Epithelial cell of proximal tubule (primary cell): ENCODE measurements at places on chromosomes 3 and 15.
A peak's percentile ranks its signal among the peaks of the same experiment; 100 is the strongest.

- DNase-seq = no peak
Measured at GRCh38 chr15:80982205-80982604, 7.4 kb downstream of the MESD start.

DNA sequence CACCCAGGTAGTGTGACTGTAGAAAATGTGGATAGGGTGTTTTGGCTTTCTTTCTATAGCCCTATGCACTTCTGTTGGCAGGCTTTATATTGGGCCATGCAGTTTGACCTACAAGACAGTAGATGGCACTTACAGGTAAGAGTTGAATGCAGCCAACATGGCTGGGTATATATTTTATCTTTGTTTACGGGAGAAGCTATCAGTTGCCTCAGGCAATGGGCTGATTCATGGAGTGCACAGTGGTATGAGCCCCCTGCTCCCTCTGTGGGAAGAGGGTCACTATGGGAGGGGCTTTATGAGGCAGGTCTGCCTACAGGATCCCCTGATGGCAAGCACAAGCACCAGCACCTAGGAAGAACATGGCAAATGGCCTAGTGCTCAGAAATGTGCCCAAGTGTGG, 301.2 kb upstream of the CDIN1 start:
- no peak for DNase-seq

- no peak for DNase-seq
Measured at GRCh38 chr3:31077826-31078225, 183.4 kb upstream of the GADL1 start.

GRCh38 chr15:50148362-50148963, 29.4 kb upstream of the ATP8B4 start:
- no peak for DNase-seq

- no peak for DNase-seq
Measured at GRCh38 chr3:172101107-172101506, 61.7 kb downstream of the FNDC3B start.

DNA sequence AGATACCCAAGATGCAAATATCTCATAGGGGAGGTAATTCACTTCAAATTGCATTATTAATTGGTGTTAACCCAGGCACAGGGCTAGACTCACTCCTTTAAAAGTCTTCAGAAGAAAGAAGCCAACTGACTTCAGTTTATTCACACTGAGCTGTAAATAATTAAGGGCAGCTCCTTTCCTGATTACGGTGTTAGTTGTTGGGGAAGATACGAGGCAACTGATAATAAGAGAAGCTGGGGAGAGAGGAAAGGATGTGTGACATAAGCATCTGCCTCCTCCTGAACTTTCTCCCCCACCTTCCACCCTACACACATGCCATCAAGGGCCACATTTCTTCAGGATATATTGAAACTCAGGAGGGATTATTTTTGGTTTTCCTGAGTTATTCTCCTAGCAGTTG, 47.5 kb downstream of the ADGRG7 start:
- no peak for DNase-seq

DNA sequence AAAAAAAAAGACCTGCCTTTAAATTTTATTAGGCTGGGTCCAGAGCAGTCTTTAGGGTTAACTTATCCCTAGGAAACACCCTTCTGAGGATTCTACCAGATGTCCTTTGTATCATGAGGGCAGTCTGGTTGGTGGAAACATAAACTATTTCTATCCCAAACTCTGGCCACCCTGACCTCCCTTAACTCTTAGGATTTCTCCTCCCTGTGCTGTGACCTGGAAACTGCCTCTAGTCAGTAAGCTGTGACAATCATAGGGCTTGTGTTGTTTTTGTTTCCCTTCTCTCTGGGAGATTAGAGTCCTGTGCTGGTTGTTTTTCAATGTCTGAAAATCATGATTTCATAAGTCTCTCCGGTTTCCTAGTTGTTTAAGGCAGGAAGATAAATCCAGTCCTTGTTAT, 78.1 kb downstream of the TNFAIP8L3 start:
- no peak for DNase-seq

GRCh38 chr15:81573098-81573746, 199.2 kb upstream of the TMC3 start:
- no peak for DNase-seq

DNA sequence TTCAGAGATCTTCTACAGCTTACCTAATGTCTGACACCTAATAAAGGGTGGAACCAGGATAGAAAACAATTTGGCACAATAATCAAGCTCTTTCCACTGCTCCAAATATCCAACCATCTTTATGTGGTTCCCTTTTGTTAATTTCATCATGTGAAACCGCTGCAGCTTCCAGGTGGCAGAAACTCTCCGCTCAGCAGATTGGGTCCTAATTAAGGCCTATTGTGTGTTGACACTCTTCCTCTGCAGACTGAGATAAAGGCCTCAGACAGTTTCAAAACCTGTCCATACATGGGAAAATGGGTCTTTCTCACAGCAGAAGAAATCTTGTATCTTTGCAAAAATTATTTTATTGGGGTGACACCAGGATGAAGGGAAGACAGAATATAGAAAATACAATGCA, 1002.4 kb upstream of the SEMA6D start:
- no peak for DNase-seq

DNA sequence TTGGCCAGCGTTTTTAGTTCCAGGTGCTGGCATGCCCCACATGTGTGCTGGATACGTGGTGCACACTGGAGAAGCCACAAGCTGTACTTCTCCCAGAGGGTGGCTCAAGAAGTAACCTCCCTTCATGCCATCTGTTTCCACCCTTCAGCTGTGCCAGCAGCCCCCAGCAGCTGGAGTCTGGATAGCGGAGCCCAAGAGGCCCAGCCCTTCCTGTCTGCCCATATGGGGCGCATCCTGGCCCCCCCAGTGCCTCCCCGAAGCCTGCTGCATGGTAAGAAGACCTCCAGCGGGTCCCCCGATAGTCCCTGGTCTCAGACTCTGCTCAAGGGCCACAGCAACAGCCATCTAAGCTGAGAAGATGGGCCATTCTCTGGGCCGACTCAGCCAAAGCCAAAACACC, 5.8 kb upstream of the MANF start:
- DNase-seq = no peak

- DNase-seq = no peak
Measured at GRCh38 chr3:171700653-171701052, 109.6 kb downstream of the PLD1 start.

DNA sequence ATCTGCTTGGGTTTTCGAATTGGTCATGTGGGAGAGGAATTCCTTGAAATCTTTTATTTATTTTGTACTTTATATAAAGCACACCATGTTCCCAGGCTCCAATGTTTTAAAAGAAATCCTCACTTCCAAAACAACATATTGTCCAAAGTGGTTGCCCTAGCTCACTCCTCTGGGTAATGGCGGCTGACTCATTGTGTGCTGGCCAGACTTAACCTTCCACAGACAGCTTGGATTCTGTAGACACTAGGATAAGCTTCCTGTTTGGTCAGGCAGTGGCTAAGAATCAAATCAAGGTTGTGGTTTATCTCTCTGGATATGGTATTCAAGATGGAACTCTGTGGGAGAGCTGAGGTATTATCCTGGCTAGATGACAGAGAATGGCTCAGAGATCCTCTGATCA, 55.8 kb upstream of the FAM98B start:
- peak; percentile 89 for DNase-seq

GRCh38 chr3:183653209-183654064, 18.0 kb downstream of the KLHL24 start:
- DNase-seq = no peak

DNA sequence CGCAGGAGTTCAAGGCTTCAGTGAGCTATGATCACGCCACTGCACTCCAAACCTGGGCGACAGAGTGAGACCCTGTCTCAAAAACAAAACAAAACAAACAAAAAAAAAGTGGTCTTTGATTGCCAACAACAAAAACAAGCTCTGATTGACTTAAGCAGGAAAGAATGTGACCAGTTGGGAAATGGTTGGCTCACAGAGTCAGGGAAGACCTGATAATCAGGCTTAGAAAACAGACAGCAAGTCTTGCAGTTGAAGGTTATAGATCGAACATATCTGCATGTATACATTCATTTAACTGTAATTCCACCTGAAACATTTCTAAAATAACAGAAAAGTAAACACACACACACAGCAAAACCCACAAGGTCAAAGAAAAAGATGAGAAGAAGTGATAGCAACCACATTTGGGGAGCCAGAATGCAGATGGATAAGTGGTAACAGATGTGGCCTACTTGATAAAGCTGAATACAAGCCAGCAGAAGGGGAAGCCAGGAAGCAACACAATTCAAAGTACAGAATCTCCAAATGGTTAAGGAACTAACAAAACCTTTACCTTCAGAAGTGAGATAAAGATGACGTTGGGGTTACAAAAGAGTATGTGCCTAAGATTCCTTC, 699.9 kb upstream of the ZNF385D start:
- no peak for DNase-seq

GRCh38 chr3:45362758-45363157, 25.6 kb upstream of the LARS2 start:
- DNase-seq = peak; percentile 63

DNA sequence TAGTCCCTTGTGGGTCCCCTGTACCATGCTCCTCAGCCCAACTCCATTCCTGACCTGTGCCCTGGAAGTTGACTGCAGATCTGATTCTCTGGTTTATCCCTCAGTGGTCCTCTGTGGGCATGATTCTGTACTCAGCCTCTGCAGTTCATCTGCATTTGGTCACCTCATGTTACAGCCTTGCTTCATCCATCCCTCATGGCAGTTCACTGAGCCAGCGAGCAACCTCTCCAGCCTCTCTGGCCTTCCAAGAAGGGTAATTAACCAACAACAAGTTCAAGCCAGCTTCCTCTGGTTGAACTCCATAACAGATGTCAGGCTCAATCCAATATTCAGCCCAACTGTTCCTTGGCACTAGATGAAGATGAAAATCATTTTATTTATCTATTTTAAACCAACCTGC, 509.5 kb downstream of the NTRK3 start:
- no peak for DNase-seq

GRCh38 chr15:57731530-57732103, 25.1 kb downstream of the POLR2M start:
- no peak for DNase-seq

DNA sequence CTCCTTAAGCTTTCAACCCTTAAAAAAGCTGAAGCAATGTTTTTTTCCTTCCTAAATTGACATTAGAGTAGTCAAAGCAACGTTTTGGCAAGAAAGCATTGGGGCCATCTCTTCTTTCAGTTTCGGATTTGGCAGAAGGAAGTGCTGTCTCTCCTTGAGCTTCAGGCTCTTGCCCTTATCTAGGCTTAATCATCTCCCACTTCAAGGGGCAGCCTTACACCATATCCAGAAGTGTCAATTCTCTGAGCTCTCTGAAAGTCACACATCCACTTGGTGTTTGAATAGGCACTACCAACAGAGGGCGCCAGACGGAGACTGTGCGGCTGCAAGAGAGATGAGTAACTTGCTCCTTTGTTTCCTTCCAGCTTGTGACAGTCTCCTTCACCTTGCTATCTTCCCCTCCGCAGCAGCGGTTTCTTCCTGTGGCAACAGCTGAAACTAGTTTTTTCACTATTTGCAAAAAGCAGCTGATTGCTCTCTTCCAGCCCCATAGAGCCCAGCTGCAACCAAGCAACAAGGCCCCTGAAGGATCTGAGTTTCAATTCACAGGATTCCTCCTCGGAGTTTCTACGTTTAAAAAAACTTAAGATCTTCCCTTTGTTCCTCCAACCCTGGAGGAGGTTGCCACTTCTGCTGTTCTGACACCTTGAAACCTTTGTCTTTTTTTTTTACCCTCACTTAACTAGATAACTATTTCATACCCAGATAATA, 147.0 kb upstream of the SLCO3A1 start:
- DNase-seq = peak; percentile 10

- DNase-seq = no peak
Measured at GRCh38 chr15:29262738-29263137, 6.9 kb downstream of the NSMCE3 start.

GRCh38 chr3:32336113-32336498, 55.5 kb upstream of the CMTM7 start:
- no peak for DNase-seq

GRCh38 chr3:162022911-162023310, 526.3 kb downstream of the OTOL1 start:
- no peak for DNase-seq

GRCh38 chr15:76588811-76589747, 252.5 kb downstream of the ISL2 start:
- DNase-seq = no peak

DNA sequence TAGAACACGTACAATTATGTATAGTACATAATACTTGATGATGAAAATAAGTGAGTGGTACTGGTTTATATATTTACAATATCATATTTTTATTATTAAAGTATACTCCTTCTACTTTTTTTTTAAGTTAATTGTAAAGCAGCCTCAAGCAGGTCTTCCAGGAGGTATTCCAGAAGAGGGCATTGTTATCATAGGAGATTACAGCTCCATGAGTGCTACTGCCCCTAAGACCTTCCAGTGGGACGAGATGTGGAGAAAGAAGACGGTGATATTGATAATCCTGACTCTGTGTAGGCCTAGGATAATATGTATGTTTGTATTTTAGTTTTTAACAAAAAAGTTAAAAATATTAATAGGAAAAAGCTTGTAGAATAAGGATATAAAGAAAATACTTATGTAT, 40.3 kb upstream of the SCN5A start:
- DNase-seq = no peak

- DNase-seq = no peak
Measured at GRCh38 chr3:196638861-196639482, 522 bp upstream of the NRROS start.

GRCh38 chr3:194758716-194759115, 73.0 kb downstream of the FAM43A start:
- no peak for DNase-seq

GRCh38 chr15:77057685-77058084, 13.2 kb downstream of the TSPAN3 start:
- no peak for DNase-seq

DNA sequence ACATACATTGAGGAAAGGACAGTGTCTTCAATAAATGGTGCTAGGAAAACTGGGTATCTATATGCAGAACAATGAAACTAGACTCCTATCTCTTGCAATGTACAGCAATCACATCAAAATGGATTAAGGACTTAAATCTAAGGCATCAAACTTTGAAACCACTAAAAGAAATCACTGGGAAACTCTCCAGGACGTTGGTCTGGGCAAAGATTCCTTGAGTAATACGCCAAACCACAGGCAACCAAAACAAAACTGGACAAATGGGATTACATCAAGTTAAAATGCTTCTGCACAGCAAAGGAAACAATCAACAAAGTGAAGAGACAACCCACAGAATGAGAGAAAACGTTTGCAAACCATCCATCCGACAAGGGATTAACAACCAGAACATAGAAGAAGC, 14.5 kb downstream of the LAMP3 start:
- DNase-seq = no peak

DNA sequence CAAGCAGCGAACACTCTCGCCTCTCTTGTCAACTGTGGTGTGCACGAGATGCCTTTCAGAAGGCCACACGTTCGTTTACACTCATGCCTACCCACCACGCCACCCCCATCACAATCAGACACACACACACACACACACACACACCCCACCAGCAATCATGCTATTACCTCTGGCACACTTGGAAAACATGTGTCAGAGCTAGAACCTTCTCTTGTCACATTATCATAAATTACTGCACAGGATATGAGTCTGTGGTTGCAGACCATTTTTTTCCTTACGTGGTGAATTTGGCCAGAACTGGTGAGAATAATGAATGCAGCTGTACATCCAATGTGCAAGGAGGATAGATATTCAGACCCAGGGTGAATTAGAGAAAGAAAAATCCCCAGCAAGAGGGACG, 52.4 kb downstream of the TRIM69 start:
- no peak for DNase-seq
